ENCODE measurements at places on chromosomes 3 and 15.

GRCh38 chr3:73955494-73956070 lies 330.8 kb upstream of the PDZRN3 start:
- no peak for DNase-seq

DNA sequence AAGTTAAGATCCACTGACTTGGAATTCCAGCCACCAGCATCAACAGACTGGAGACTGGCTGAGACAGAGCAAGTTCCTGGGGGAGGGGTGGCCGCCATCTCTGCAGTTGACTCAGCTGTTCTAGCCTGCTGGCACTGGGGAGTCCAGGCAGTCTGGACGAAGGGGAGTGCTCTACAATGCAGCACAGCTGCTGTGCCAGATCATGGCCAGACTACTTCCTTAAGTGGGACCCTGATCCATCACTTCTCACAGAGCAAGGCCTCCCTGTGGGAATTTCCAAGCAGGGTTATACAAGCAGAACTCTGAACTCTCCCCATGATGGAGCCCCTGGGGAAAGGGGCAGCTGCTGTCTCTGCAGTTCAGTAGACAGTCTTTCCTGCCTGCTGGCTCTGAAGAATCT lies 35.2 kb downstream of the PYGO1 start:
- no peak for DNase-seq

DNA sequence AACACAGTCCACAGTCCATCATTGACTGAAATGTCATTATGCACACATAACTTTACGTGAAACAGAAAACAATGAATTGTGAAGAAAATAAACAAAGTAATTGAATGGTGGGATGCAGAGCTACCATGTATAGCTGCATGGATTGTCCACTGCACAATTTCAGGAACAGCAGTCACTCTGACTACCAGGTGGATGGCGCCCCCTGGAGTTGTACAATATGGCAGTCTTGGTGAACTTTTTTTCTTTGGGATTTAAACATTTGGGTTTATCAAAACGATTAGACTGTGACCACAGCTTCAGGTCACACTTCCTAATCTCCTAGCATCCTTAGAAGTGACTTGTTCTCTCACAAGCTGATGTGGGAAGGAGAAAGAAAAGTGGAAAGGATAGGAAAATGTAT lies 48.9 kb upstream of the TCF12 start:
- no peak for DNase-seq

DNA sequence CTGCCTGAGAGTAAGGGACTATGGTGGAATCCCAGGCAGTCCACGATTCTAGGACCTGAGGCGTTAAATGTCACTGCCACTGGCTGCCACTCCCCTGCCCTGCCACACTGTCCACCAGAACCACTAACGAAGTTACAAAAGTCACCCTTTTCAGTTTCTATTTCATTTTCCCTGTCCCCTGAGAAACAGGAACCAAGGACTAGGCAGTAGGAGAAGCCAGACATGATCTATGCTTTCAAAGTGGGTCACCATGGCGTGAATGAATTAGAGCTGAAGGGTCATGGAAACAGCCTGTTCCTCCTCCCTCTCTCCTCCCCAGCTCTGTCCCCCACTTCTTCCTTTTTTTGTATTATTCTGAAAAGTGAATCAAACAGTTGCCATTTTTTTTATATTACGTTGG lies 9.1 kb upstream of the ADPRH start:
- no peak for DNase-seq

GRCh38 chr15:95304947-95305400 lies 1025.5 kb upstream of the NR2F2 start:
- no peak for DNase-seq

DNA sequence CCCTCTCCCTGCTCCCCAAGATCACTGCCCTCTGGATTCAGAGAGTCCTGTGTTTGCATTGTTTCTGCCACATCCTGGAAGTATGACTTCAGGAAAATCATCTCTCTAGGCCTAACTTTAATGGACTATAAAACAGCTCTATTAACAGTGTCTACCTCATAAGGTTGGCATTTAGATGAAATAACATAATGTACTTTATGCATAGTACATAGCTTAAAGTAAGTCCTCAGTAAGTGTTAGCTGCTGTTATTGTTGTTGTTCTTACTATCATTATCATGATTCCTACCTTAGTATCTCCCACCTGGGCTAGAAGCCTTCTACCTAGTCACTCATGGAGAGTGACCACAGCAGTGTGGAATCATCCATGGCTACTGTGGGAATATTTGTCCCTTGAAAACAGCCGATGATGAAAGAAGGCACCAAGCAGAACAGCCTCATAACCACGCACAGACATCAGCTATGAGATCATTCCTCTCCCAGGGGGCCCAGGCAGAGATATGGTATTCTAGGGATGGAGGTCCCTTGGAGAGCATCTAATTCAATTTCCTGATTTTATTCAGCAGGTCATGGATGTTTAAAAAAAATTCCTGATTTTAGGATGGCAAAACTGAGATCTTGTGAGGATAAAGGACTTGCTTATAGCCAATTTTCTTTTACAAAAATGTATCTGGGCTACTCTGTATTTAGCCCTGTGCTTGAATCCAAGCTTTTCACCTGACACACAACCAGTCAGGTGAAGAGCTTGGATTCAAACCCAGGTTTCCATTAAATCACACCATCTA lies 1.9 kb downstream of the FSD2 start:
- no peak for DNase-seq

DNA sequence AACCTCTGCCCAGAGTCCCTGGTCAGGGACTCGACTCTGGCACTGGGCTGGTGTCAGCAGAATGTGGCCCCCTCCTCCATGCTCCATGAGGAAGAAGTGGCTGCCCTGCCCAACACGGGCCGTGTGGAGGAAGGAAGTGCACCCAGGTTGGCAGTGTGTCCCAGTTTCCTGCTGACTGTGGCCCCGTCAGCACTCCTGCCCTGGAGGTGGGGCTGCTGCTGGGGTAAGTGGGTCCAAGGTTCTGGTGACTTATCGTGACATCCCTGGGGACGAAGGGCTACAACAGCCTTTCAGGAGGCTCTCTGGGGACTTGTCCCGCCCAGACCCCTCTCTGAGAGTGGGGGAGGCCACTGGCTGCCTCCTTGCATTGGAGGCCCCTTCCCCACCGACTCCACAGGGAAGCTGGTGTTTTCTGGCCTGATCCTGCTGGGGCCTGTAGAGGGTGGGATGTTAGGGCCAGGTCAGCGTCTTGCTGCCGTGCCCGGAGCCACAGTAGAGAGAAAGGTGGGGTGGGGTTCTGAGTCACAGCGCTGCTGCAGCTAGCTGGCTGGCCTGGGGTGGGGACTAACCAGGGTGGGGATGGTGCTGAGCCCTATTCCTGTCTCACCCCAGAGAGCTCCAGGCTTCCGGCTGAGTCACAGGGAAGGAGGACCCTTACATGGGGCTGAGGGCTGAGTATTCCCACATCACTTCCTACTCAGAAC lies 10.5 kb downstream of the SEMA4B start:
- DNase-seq = no peak

- no peak for DNase-seq
Measured at GRCh38 chr15:77327168-77327567, 92.7 kb downstream of the PEAK1 start.

DNA sequence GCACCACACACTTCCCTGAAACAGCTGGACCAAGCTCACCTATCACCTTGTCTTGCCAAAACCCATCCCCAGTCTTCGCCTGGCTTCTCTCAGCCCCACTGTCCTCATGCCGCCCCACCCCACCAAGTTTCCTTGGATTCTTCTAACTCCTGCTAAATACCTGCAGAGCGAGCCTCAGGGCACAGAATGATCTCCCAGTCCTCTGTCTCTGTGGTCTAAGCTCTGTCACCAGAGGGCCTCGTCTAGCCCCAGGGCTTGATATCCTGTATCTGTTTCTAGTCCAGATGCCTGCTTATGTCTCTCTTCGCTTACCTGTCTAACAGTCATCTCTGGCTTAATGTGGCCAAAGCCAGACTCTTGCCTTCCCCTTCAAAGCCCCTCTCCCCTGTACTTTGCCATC lies 9.7 kb downstream of the CCDC12 start:
- no peak for DNase-seq

- no peak for DNase-seq
Measured at GRCh38 chr3:160016972-160017371, 28.3 kb downstream of the IL12A start.

DNA sequence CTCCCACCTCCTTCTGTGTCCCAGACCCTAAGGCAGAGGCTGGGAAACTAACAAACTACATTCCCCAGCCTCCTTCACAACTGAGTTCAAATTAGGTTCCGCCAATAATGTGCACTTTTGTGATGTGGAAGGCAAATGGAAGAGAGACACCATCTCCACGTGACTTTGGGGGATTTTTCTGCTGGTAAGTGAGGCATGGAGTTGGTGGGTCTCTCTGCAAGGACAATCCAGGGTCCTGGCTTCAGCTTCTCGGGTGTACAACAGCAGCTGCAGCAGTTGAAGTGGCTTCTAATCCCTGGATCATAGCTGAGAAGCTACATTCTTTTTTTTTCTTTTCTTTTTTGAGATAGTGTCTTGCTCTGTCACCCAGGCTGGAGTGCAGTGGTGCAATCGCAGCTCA lies 58.9 kb upstream of the GATA2 start:
- no peak for DNase-seq

DNA sequence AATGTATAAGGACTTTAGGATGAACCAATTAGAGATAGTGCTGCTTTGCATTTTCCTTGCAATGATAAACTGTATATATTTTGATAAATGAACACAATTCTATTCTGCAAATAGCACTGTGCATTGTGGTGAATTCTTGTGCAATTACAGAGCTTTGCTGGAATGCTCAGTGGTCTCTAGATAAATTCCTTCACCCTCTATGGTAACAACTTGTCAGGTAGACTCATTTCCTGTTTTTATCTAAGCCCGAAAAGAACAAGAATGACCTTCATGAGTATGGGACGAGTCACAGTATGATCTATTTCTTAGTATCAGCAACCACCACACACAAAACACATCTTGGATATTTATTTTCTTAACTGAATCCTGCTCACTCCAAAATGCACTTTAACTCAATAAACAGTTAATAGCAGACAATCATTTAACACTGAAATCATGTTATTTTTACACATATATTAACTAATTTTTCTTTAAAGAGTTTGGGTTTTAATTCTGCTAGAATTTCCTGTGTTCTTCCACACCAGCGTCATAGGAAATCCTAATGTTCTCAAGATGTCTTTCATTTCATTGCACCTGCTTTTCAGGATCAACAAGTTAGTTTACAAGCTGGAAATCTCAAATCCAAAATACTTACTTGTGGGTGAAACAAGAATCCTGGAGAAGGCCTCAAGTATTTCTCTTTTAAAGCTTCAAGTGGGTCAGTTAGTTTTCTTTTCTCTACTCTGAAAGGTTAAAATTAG lies 551.2 kb downstream of the MECOM start:
- DNase-seq = no peak

GRCh38 chr3:108004647-108005046 lies 86.2 kb downstream of the CD47 start:
- no peak for DNase-seq

DNA sequence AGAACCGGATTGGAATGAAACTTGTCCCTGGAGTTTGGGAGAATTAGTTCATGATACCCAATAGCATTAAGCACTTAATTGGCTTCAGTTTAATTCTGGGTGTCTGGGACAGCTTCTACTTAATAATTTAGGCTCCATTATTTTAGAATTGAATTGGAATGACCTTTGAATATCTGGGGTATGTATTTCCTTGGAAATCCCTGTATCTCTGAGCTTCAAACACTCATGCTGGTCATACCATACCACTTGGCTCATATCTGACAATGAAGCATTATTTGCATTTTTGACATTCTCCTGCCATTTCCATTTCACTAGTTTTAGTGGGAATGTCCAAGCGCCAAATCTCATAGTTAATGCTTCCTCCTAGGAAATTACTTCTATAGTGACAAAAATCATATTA lies 393.1 kb downstream of the DIPK2A start:
- DNase-seq = no peak

- no peak for DNase-seq
Measured at GRCh38 chr3:110456001-110456400, 615.6 kb upstream of the NECTIN3 start.

DNA sequence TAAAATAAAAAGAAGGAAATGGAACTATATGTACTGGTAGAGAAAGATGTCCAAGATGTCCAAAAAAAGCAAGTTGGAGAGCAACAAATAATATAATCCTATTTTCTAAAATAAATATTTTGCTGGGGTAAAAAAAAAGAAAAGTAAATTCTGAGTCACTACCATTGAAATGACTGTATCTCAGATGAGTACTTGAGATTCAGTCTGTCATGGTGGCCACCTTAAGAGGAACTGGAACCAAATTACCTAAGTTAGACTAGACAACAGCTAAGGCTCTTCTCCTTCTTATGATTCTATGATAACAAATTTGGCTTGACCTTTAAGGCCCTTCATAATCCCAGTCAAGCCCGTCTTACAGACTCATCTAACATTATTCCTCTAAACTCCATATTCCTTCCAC lies 270.6 kb upstream of the HES1 start:
- DNase-seq = peak; percentile 38

- DNase-seq = no peak
Measured at GRCh38 chr3:188322135-188322887, 168.4 kb downstream of the LPP start.

- DNase-seq = no peak
Measured at GRCh38 chr15:87597346-87598052, 659.0 kb downstream of the NTRK3 start.

GRCh38 chr15:88748081-88748480 lies 55.2 kb upstream of the ACAN start:
- no peak for DNase-seq

- DNase-seq = no peak
Measured at GRCh38 chr15:33104212-33104611, 90.3 kb downstream of the FMN1 start.

- DNase-seq = no peak
Measured at GRCh38 chr3:113222451-113223086, 11.2 kb downstream of the BOC start.

DNA sequence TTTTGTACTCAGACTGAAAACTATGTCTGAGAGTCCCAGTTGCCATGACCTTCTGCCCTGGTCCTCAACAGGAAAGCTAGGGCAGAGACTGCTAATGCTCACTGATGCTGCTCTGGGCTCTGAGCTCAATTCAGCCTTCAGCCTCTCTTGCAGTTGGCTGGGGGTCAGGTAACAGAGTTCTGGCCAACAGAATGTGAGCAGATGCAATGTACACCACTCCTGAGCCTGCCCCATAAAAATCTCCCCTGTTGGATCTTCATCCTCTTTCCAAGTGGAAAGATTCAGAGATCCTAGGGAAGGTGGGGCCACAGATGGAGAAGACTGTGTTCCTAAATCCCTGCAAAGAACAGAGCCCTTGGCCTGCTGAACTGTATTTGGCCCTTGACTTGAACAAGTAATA lies 87.8 kb downstream of the PDZRN3 start:
- no peak for DNase-seq

DNA sequence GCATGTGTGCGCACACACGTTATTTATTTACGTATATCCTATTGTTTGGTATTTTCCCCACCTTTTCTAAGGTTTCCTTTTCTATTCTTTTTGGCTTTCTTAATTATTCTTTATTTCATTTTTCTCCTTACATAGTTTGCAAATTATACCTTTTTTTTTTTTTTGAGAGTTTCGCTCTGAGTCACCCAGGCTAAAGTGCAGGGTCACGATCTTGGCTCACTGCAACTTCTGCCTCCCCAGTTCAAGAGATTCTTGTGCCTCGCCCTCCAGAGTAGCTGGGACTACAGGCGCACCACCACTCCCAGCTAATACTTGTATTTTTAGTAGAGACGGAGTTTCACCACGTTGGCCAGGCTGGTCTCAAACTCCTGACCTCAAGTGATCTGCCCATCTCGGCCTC lies 20.0 kb upstream of the CILP start:
- no peak for DNase-seq

Data from GM12891 (cell line).